Activated T-cell treated with anti-CD3 and anti-CD28 coated beads, Interleukin-2, amount 50 U/mL, for 72 hours (primary cell): ENCODE measurements at places on chromosomes 5 and 9.
A peak's percentile ranks its signal among the peaks of the same experiment; 100 is the strongest.

GRCh38 chr5:150583541-150584225 is 56.8 kb upstream of the SYNPO start:
- no peak for DNase-seq

- peak; percentile 46 for DNase-seq
These were observed at the start of gene LRRC14B for GRCh38 chr5:191036-191948. Gene LRRC14B, plus strand, starts transcription at chr5:191495. Its CDS starts 44 bp downstream, at chr5:191539.

DNA sequence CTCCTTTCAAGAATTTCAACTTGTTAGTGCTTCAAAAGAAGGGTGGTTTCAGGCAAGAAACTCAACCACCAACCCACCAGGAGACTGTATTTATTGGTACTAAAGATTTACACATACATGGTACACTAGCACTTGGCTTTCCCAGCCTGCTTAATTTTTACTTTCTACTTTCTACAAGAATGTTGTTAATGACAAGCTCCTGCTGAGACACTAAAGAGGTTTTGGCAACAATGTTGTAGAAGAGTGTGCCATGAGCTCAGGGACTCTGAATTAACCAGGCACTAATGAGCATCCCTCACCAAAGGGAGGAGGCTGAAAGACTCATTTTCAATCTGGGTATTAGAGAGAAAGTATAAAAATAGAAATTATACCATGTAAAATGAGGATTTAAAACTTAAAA is 195.0 kb downstream of the KIAA0825 start:
- no peak for DNase-seq

GRCh38 chr9:38638881-38639576 is 18.6 kb upstream of the ANKRD18A start:
- DNase-seq, result no peak

- DNase-seq, result no peak
These were observed 13.3 kb downstream of the CAMK4 start for GRCh38 chr5:111237470-111237869.

- no peak for DNase-seq
These were observed 7.7 kb upstream of the PITX1 start for GRCh38 chr5:135041726-135042125.
